ENCODE measurements at places on chromosomes 3 and 15. TPM values are rescaled to one million over a fixed set of nuclear protein-coding genes. Genes with fewer than 3 reads are reported as not detected.

GRCh38 chr3:41267975-41268640 is 68.8 kb downstream of the CTNNB1 start:
- H3K27me3 ChIP-seq = no peaks in the 10 kb centered on the region
- H3K36me3 ChIP-seq = no peaks in the 10 kb centered on the region
- no peak overlapping the region for H3K4me3 ChIP-seq
- no peak overlapping the region for H3K27ac ChIP-seq

GRCh38 chr3:123053107-123053506 is 13.7 kb upstream of the PDIA5 start:
- DNase-seq = no peak
- H3K4me1 ChIP-seq = no peaks in the 10 kb centered on the region
- H3K36me3 ChIP-seq = no peaks in the 10 kb centered on the region
- H3K27ac ChIP-seq = no peak overlapping the region
- no peaks in the 10 kb centered on the region for H3K27me3 ChIP-seq

GRCh38 chr3:147420353-147421183 is 11.4 kb downstream of the ZIC1 start:
- H3K4me1 ChIP-seq = no peaks in the 10 kb centered on the region
- H3K27ac ChIP-seq = no peak overlapping the region
- H3K4me3 ChIP-seq = no peak overlapping the region
- H3K27me3 ChIP-seq = no peaks in the 10 kb centered on the region

GRCh38 chr15:73021139-73021621 is 31.1 kb upstream of the NEO1 start:
- DNase-seq = no peak
- no peaks in the 10 kb centered on the region for H3K4me1 ChIP-seq
- no peaks in the 10 kb centered on the region for H3K36me3 ChIP-seq
- no peaks in the 10 kb centered on the region for H3K27me3 ChIP-seq
- no peak overlapping the region for H3K27ac ChIP-seq

DNA sequence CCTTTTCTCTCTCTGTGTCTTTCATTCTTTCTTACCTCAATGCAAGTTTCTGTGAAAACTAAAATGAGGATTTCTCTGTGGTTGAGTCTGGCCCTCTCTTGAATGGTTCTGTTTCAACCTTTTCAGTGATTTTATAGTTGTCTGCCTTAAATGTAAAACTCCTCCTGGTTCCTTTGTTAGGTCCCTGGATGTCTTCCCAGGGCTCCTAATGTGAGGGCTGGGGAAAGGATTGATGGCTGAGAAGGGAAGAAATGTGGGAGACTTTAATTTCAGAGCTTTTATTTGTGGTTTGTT is 90.6 kb upstream of the GRM7 start:
- no peak for DNase-seq
- no peaks in the 10 kb centered on the region for H3K4me1 ChIP-seq
- H3K27ac ChIP-seq = no peak overlapping the region
- no peaks in the 10 kb centered on the region for H3K27me3 ChIP-seq

- peak overlapping the region; percentile 44 for H3K27ac ChIP-seq
- DNase-seq = no peak
These were observed 17.8 kb downstream of the LRIG1 start for GRCh38 chr3:66483006-66483405.

GRCh38 chr15:42348083-42348482 is 11.2 kb upstream of the CAPN3 start:
- no peak for DNase-seq
- no peaks in the 10 kb centered on the region for H3K4me1 ChIP-seq
- no peaks in the 10 kb centered on the region for H3K27me3 ChIP-seq
- no peak overlapping the region for H3K27ac ChIP-seq
- no peak overlapping the region for H3K4me3 ChIP-seq

DNA sequence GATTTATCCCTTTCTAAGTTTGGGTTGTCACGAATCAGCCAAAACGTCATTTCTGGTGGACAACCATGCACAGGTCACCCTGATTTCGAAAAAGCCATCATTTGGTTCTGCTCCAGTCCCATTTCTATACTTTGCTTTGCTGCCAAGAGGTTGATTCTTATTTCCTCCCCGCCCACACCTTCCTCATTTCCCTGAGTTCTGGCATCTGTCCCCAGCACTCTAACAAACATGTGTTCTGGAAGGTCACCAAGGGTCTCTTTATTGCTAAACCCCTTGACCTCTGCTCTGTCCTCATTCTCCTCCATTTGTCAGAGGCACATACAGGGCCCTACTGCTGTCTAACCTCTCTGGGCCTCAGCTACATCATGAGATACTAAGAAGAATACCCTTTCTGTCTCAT is 36.4 kb upstream of the PTPRG start:
- no peaks in the 10 kb centered on the region for H3K36me3 ChIP-seq
- H3K27me3 ChIP-seq = no peaks in the 10 kb centered on the region
- H3K27ac ChIP-seq = no peak overlapping the region
- DNase-seq = no peak
- H3K4me1 ChIP-seq = no peaks in the 10 kb centered on the region

GRCh38 chr3:46559091-46559704 is 6.9 kb downstream of the LRRC2 start:
- no peaks in the 10 kb centered on the region for H3K36me3 ChIP-seq
- H3K4me3 ChIP-seq = peak overlapping the region; percentile 61
- no peaks in the 10 kb centered on the region for H3K27me3 ChIP-seq
- peaks cover 6% of the 10 kb centered on the region for H3K4me1 ChIP-seq

DNA sequence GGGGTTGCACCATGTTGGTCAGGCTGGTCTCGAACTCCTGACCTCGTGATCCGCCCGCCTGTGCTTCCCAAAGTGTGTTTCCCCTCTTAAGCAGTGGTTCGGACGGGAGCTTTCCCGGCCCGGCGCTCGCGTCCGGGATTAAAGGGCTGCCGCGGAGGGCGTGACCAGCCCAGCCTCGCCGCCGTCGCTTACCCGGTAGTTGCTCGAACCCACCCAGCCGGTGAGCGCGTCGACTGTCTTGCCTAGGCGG is 513 bp downstream of the CLASP2 start:
- H3K36me3 ChIP-seq = no peaks in the 10 kb centered on the region
- H3K27ac ChIP-seq = peak overlapping the region; percentile 99
- peak; percentile 62 for DNase-seq
- H3K4me1 ChIP-seq = no peaks in the 10 kb centered on the region
- H3K27me3 ChIP-seq = no peaks in the 10 kb centered on the region
- peak overlapping the region; percentile 92 for H3K4me3 ChIP-seq

DNA sequence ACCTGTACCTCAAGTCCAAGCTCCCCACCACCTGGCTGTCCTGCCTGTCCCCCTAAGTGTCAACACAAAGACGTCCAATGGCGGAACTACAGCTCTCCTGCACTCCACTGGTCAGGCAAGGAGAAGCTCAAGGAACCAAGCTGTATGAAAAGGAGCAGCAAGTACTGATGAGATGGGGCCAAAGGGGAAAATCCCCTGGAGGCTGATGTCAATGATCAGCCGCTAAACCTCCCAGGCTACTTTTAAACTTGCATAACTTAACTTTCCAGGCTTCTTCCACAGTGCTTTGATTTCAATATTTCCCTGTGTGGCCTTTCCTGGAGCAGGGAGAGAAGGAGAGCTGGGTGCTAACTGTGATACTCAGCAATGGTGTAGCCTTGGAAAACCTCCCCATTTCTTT is 35.0 kb downstream of the TM4SF4 start:
- no peak overlapping the region for H3K4me3 ChIP-seq
- H3K36me3 ChIP-seq = no peaks in the 10 kb centered on the region
- H3K27me3 ChIP-seq = no peaks in the 10 kb centered on the region
- DNase-seq = no peak
- no peak overlapping the region for H3K27ac ChIP-seq

GRCh38 chr3:78647726-78648125 is 1120.1 kb downstream of the ROBO1 start:
- H3K27me3 ChIP-seq = no peaks in the 10 kb centered on the region
- no peak overlapping the region for H3K27ac ChIP-seq
- H3K4me1 ChIP-seq = no peaks in the 10 kb centered on the region
- H3K4me3 ChIP-seq = no peak overlapping the region

The SAMMSON gene
- not detected for total RNA-seq

The AGBL1 gene
- total RNA-seq = not detected

The CAPN3 gene
- 9.1 TPM for total RNA-seq

The CNTN3 gene
- total RNA-seq = 5.8 TPM

The LINGO1 gene
- total RNA-seq = not detected

Measured in Peyer's patch (tissue), 4 donors.